ENCODE measurements at places on chromosomes 11 and 22.

- no peak for DNase-seq
Observed at GRCh38 chr11:1353383-1354124, 36.2 kb upstream of the BRSK2 start.

GRCh38 chr11:57904376-57904775 lies 119.3 kb upstream of the OR9Q1 start:
- DNase-seq: no peak

- no peak for DNase-seq
Observed at GRCh38 chr11:34643846-34644245, 23.0 kb downstream of the EHF start.

- no peak for DNase-seq
Observed at GRCh38 chr11:34269694-34270245, 88.0 kb downstream of the ABTB2 start.

DNA sequence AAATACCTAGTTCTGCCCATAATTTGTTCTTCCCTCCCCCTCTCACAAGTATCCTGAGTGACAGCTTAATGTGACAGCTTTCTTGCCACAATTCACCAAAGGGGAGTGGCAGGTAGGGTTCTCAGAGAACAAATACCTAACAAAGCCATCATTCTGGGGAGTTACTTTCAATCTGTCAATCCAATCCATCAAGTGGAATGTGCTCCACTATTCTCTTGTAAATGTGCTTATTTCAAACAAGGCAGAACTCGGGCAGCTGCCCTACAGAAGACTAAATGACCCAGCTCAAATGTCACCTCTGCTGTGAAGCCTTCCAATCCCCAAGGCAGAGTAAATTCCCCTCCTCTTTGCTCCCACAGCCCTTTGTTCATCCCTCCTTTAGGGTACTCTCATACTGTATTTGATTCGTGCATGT lies 27.8 kb downstream of the LGR4 start:
- no peak for DNase-seq

DNA sequence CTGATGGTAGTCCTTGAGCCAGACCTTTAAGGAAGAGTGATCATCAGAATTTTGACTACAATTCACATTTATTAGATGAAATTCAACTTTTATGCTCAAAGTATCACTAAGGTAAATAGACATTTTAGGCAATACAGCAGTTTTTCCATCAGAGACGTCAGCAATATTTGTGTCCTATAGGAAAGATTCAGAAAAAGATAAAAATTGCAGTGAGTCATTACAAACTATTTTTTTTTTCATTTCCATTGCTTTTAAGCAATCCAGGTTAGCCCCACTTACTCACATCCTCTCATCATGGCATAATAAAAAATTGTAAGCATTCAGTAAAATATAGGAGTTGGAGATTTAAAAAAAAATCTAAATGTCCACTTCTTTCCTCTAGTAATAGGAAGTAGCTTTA lies 46.9 kb downstream of the MSANTD4 start:
- no peak for DNase-seq
